ENCODE measurements at places on chromosomes 1 and 21.

DNA sequence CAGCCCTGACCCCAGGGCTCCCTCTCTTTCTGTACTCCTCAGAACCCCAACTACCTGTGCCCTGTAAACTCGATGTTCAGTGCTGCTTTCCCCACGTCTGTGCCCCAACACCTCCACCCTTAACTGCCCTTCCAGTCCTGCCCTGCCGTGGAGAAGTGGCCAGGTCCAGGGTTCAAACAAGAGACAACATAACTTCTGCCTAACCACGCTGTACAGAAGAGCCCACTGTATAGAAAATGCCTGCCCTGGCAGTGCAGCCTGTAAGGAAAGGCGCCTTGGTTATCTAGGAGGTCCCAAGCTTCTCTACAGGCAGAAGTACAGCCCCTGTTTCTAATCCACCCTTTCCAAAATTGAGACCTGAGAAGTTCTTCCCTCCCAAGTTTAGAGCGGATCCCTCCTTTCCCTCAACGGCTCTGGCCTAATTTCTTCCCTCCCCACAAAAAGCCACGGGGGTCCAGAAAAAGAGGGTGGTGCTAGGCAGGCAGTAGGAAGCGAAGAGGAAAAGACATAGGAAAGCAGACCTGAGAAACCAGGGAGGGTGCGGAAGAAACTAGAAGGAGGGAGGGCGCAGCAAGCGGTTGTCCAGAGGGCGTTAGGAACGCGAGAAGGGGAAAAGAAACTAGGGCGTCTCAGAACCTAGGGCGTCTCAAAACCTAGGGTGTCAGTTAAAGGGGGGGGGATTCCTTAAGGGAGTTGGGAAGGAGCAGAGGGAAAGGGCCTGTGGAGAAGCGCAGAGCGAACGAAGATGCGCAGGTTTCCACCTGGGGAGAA lies 3.2 kb downstream of the DMRTA2 start:
- no peak for DNase-seq

DNA sequence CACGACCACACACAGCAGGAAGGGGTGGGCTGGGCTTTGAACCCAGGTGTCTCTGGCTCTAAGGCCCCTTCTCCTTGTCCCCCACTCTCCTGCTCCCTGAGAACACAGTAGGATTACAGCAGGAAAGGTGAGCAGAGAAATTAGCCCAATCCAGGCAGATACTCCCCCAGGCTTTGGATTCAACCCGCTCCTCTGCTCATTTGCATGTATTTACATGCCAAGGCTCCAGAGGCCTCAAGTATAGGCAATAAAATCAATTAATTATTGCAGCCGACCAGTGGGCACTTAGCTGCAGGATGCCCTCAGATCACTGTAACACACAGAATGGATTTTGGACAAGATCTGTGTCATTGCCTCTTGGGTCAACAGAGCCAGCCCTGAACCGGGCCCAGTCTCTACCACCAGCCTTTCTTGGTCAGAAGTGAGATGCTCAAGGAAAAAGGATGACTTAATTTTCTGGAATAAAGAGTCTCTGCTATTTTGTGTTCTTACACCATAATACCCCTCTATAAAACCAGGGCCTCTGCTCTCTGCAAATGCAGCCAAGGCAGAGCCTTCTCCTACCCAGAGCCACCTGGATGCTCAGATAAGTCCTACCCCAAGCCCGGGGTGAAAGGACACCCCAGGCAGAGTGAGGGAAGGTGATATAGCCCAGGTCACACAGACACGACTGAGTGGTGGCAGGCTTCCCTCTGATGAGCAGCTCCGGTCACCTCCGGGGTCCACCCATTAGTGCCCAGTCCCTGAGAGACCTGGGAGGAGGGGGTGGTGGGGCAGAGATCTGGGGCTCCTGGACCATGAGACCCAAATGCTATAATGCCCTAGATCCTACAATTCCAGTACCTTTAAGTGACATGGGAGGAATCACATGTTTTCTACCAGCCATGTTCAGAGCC lies 28.9 kb downstream of the MATN1 start:
- DNase-seq: no peak

GRCh38 chr1:59282951-59283350 lies 13.9 kb upstream of the FGGY start:
- DNase-seq: no peak

DNA sequence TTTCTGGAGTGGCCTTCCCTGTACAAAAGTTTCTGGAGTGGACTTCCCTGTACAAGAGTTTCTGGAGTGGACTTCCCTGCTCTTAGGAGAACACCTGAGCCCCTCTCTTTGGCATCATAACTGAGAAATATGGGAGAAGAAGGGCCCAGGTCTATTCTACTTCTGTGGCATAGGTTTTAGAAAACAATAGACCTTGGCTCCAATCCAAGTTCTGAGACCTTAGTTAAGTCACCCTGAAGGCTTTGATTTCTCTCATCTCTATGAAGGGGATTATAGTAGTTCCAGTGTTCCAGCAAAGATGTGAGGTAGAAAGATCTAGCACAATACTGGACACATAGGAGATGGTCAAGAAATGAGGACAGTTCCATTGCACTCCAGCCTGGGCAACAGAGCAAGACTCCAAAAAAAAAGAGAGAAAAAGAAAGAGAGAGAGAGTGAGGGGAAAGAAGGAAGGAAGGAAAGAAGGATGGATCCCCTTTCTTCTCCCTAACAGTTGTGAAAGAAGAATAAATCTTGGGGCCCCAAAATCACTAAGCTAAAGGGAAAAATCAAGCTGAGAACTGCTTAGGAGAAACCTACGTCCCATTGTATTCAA lies 13.3 kb upstream of the EIF4G3 start:
- DNase-seq: no peak

GRCh38 chr1:164369698-164370365 lies 189.2 kb upstream of the PBX1 start:
- DNase-seq: no peak

DNA sequence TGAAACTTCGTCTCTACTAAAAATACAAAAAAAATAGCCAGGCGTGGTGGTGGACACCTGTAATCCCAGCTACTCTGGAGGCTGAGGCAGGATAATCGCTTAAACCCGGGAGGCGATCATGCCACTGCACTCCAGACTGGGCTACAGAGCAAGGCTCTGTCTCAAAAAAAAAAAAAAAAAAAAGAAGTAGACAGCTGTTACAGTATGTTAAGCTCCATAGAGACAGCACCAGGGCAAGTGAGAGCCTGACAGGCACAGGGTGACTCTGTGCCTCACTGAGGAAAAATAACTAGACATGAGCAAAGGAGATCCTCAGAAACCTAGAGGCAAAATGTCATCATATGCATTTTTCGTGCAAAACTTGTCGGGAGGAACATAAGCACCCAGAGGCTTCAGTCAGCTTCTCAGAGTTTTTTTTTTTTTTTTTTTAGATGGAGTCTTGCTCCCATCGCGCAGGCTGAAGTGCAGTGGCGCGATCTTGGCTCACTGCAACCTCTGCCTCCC lies 9.0 kb upstream of the PRDX1 start:
- DNase-seq: no peak

- no peak for DNase-seq
These were observed 139.3 kb upstream of the ZNF644 start for GRCh38 chr1:91161166-91161565.

DNA sequence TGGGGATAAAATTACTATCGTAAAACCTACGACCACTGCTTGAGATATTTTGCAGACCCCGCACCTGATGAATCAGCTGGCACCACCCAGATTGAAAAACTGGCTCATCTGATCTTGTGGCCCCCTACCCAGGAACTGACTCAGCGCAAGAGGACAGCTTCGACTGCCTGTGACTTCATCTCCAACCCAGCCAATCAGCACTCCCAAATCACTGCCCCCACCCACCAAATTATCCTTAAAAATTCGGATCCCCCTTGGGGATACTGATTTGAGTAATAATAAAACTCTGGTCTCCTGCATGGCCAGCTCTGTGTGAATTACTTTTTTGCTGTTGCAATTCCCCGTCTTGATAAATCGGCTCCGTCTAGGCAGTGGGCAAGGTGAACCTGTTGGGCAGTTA lies 81.4 kb downstream of the EDEM3 start:
- DNase-seq: no peak

DNA sequence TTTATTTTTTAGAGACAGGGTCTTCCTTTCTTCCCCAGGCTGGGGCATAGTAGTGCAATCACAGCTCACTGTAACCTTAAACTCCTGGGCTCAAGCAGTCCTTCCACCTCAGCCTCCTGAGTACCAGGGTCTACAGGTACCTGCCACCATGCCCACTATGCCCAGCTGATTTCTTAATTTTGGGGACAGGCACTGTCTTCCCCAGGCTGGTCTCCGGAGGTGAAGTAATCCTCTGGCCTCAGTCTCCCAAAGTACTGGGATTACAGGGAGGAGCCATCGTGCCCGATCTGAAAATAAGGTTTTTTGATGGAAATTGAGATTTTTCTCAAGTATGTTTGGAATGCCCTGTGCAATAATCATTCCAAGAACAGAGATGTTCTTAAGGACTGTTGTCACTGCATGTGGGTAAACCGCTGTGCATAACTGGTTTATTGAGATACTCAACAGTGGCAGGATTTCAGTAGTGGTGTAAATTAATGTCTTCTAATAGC lies 934 bp upstream of the MSH4 start:
- DNase-seq: no peak

GRCh38 chr1:153057375-153057774 lies at the start of gene SPRR2A:
Gene SPRR2A, minus strand, starts transcription at chr1:153057512. Its CDS starts 777 bp downstream, at chr1:153056735.
- DNase-seq: no peak

DNA sequence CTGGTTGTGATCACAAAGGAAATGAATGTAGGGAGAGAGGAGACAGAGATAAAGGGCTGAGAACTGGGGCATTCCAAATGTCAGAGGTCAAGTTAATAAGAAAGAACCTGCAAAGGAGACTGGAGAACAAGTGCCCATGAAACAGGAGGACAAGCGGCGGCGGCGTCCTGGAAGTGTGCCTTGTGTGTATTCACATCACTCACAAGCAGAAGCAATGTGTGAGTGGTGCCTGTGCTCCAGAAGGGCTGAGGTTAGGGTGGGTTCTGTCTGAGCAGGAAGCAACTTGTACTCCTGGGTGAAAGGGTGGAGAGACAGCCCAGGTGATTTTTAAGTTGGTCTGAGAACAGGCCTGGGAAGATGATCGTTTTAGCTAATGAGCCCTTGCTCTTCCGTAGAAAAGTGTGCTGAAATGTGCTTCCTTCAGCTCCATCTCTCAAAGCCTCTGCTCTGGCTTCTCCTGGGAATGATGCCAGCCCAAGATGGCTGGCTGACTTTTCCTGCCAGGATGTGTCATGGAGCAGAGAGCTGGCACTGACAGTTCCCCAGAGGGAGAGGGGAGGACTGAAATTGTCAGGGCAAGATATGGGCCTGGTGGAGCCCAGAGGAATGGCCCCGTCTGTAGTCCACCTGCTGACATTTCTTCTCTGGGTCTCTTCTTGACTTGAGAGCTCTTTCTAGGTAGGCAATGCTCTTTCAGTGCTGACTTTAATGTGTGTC lies 25.1 kb upstream of the PLEKHA6 start:
- DNase-seq: peak; percentile 63

DNA sequence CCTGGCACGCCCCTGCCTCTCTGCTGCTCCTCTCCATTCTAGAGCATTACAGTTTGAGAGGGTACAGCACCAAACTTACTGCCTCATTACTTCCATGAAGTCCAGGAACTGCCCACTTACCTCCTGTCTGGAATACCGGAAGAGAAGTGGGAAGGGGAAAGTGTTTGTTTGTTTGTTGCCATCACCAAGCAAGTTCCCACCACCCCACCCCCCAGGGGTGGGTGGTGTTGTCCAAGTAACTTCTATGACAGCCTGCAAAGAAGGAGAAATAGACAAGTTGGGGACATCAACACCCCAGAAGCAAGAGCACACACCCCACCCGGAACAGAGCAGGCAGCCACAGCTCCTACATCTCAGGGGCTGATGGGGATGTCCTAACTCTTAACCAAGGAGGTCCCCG lies 18.0 kb downstream of the OPTC start:
- no peak for DNase-seq

GRCh38 chr1:14794136-14794768 lies 195.8 kb downstream of the KAZN start:
- no peak for DNase-seq

DNA sequence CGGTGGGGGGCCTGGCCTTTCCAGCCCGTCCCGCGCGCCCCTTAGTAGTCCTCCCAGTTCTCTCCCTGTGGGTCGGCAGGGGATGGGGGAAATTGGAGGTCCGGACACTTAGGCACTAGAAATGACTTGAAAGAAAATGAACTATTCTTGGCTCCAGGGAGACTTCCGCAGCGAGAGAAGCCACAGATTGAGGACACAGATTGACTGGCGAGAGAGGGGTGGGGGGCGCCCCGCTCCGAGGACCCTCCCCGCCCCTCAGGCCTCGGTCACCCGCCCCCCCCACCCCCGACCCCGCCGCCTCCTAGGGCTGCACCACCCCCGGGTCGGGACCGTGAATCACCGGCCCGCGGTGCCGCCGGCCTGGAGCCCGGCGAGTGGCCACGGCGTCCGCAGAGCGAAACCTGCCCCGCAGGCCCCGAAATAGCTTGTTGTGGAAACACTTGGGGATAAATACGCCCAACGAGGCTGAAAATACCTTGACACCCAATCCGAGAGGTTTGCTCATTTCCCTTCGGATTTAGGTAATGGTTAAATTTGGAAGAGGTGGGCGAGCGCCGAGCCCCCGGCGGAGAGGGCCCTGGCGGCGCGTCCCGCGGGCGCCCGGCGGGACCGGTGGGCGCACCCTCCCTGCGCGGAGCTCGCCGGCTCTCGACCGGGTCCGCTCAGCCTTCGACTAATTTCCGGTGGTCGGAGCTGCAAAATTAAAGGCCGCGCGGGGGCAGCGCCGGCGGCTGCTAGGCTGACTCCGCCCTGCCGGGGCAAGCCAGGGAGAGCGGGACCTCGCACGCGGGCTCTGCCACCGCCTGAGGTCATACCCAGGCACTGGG lies at the start of gene GFI1:
Gene GFI1 (minus strand): TSS at position 675 of the 827 bp plus-strand sequence. CDS start 3,438 bp downstream, outside the sequence.
- DNase-seq: no peak

DNA sequence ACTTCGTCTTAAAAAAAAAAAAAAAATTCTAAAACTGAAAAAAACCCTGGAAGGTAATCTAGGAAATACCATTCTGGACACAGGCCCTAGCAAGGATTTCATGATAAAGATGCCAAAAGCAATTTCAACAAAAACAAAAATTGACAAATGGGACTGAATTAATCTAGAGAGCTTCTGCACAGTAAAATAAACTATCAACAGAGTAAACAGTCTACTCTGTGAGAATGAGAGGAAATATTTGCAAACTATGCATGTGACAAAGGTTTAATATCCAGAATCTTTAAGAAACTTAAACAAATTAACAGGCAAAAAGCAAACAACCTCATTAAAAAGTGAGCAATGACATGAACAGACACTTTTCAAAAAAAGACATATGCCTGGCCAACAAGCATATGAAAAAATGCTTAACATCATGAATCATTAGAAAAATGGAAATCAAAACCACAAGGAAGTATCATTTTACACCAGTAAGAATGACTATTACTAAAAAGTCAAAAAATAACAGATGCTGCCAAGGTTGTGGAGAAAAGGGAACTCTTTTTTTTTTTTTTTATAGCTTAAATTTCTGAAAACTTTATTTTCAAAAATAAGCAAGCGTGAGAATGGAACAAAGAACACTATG lies 29.4 kb upstream of the RNPC3 start:
- DNase-seq: no peak

- DNase-seq: no peak
These were observed 5.2 kb downstream of the TXLNA start for GRCh38 chr1:32184650-32185049.

DNA sequence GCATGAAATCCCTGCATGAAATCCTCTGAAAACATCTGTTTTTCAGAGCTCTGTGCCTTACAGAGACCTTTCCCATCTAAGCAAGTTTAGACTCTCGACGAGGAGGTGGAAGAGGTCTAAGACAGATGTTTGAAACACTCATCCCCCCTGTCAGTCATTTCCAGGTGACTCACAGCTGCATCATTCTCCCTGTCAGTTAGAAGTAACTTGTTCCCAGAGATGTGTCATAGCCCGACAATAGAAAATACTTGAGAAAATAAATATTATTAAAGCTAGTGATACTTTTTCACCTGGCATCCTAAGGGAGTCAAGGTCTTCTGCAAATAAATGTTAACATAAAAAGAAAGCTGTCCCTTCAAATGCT lies 41.6 kb upstream of the SEC16B start:
- peak; percentile 80 for DNase-seq

Data from A172 (cell line).